ENCODE measurements at places on chromosomes 7 and 10.

- DNase-seq = no peak
These were observed 8.5 kb upstream of the IL2RA start for GRCh38 chr10:6070660-6071059.

DNA sequence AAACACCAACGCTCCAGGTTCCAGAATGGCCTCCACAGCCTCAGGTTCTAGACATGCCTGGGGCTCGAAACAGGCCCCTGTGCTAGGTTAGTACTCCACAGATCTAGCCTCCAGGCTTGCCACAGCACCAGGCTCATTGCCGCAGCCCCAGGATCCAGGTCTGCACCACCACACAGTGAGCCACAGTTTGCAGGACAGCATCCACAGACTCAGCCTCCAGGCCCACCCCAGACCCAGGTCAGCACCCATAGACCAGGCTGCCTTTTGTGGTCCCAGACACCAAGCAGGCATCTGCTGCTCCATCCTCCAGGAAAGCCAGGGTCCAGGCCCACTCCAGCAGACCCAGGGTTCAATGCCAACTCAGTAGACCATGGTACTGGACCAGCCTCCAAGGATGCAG is 132.3 kb upstream of the VSTM2A start:
- no peak for DNase-seq

- DNase-seq = peak; percentile 17
These were observed at the start of gene TFPI2 for GRCh38 chr7:93890464-93891068. TSS of gene TFPI2 (minus strand) at chr7:93890753. CDS start at chr7:93890678, 75 bp downstream.

DNA sequence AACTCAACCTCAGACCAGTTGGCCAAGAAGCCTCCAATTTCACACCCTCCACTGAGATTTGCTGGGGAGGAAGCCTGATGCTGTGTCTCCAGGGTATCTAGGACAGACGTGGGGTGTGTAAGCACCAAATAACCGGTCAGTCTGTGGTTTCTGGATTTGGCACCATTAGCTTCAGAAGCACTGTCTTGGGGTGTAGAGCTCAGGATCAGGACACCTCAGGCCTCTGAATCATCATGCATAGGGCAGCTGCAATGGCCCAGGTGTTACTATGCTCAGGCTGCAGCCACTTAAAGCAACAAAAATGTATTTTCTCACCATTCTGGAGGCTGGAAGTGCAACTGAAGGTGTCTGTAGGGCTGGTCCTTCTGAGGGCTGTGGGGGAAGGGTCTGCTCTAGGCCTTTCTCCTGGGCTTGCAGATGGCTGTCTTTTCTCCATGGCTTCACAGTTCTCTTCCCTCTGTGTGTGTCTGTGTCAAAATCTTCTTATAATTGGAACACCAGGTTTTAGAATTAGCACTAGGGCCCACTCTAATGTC is 73.4 kb upstream of the SEPHS1 start:
- DNase-seq = no peak

- no peak for DNase-seq
These were observed 31.0 kb downstream of the TACR2 start for GRCh38 chr10:69385454-69386350.

DNA sequence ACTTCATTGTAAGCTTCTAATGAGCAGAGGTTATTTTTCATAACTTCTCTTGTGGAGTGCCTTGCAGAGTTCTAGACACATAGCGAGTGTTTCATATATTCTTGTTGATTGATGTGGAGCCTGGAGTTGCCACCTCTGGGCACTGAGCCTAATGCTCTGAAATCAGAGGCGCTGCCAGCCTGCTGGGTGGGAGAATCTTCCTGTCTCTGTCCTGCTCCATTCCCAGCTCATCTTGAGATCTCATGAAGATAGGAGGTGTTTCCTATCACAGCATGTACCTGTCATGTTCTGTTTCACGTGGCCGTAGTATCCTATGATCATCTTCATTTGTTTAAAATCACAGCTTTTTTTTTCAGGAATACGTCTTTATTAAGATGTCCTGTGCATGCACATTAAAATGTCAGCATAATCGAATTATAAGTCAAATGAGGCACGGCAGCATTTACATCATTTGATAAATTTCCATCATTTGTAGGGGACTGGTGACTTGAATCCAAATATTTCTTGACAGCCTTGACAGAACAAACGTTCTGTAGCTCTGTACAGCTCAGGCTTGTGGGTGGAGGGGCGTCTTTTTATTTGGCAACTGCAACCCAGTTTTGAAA is 393.0 kb downstream of the PHTF2 start:
- no peak for DNase-seq

DNA sequence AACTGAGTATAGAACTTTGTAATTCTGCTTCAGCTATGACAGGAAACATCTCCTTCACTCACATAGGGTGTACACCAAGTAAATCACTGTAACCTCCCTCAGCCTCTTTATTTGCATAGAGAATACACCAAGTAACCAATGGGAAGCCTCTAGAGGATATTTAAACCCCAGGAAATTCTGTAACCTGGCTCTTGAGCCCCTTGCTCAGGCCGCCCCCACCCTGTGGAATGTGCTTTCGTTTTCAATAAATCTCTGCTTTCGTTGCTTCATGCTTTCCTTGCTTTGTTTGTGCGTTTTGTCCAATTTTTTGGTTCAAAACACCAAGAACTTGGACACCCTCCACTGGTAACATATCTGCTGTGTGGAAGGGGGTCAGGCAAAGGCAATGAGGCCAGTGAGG is 60.2 kb downstream of the CLRN3 start:
- no peak for DNase-seq

- DNase-seq = no peak
These were observed 163.4 kb upstream of the MKLN1 start for GRCh38 chr7:131164025-131164925.

DNA sequence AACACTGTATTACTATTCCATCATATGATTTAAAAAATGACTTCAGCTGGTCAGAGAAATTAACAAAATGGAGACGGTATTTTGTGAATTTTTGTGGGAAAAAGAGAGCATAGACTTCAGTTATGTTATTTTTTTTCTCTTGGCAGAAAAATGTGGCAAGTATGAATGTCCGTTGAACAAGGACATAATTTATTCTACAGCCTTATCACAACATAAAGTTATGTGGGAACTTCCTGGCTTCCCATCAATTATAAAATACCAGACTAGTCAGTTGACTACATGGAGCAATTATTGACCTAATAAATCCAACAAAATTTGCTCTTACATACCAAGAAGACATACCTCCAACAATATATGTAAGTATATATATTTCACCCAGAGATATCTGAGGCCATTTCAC is 88.6 kb upstream of the PPP1R3A start:
- no peak for DNase-seq

DNA sequence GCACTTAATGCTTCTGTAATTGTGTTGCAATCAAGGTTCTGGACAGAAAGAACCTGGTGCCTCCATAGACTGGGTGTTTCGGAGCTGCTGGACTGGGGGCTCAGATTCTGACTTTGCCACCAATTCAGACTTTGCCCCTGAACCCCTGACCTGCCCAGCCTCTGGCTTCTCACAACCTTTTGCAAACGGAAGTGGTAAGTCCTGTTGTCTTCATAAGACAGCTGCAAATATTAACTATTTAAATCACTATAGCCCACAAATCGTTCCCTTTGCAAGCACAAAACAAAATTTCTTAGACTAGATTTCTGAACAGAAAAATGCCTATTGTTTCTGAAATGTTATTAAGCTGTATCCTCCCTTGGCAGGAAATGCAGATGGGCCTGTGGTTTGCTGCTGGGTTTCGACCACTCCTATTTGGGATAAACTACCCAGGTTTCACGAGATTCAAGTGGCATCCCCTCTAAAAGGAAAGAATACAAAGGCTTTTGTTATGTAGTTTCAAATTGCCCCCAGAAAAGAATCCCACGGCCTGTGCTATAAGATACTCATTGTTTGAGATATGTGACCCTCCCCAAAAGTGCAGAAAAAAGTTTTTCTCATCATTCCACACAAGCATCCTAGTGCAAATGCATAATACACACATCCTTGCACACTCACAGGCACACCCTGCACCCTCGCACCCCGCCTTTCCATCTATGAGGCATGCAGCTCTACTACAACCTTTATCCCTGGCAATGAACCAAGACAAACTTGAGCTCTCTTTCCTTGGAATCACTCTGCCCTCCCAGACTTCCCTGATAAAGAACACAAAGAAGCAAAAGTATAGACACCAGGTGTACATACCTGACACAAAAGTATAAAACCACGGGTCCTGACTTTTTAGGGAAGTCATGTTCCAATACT is 209.1 kb downstream of the PRPF18 start:
- DNase-seq = no peak

GRCh38 chr7:158443688-158444483 is 143.7 kb downstream of the PTPRN2 start:
- DNase-seq = no peak

GRCh38 chr10:52746169-52746568 is 26.4 kb downstream of the MBL2 start:
- DNase-seq = no peak

DNA sequence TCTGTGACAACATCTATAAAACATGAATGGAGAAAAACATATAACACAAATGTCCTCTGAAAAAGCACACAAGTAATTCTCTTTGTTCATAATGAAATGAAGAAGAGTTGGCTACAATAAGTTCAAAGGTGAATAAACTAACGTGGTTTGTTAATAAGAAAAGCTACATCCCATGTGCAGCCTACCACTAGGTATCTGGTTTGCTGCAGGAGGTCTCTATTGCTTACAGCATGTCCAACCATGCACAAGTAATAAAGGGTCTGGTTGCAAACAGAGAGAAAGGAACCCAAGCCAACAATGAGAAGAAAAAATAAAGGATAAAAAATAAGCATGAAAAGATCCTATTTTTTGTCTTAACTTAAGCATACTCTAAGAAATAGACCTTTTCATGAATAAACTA is 139.2 kb downstream of the CHCHD3 start:
- no peak for DNase-seq

DNA sequence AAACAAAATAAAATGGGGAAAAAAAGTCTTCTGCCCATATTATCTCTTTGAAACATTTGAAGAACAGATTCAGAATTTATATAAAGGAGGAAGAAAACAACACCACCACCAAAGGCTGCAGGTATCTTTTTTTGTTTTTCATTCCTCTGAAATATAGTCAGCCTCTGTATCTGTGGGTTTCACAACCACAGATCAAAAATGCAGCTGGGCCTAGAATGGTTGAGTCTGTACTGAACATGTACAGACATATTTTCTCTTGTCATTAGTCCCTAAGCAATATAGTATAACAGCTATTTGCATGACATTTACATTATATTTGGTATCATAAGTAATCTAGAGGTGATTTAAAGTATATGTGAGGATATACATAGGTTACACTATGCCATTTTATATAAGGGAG is 559.7 kb upstream of the LRRN3 start:
- no peak for DNase-seq

DNA sequence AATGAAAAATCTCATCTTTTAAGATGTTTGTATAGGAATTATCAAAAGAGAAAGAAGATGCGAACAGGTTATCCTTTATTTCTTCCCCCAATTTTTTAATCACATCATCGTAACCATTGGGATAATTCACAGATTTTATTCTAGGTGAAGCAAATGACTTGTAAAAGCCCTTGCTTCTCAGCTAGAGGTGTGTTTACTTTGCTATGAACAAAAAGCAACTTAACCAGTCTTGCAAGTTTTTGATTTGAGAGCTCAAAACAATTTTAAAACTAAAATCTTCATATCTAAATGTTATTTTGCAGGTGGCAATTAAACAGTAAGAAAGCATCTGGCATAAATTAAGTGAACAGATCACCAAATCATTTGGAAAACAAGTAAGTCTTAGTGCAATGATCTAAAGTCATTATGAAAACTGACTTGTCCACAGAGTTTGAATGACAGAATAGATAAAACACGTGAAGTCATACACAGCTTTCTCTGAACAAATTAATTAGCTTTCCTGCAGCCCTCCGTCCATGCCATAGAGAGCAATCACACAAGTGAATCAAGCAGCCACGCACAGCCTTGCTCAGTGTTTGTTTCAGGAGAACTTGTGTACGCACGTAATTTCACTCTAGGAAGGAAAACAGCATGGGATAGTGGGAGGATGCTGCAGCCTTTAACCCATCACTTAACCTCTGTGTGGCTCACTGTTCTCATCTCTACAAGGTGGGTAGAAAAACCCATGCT is 85.0 kb upstream of the ZNF800 start:
- DNase-seq = no peak

All from B cell (primary cell).